ENCODE measurements at places on chromosomes 4 and X. TPM values are rescaled to one million over a fixed set of nuclear protein-coding genes. Genes with fewer than 3 reads are reported as not detected.

The FREM3 gene
- polyA plus RNA-seq = 2.3 TPM

The AR gene
- polyA plus RNA-seq = 3.0 TPM

The CITED1 gene
- polyA plus RNA-seq = 9.0 TPM

The P2RY10 gene
- polyA plus RNA-seq = not detected

The FSTL5 gene
- polyA plus RNA-seq = 28.3 TPM

The CTAG2 gene
- not detected for polyA plus RNA-seq

The IL1RAPL1 gene
- polyA plus RNA-seq = 2.3 TPM

The POLR2B gene
- polyA plus RNA-seq = 91.1 TPM

The TRIM60 gene
- not detected for polyA plus RNA-seq

The SCD5 gene
- 419 TPM for polyA plus RNA-seq

The CYP2U1 gene
- 12.1 TPM for polyA plus RNA-seq

The ZRSR2 gene
- polyA plus RNA-seq = 18.1 TPM

The MSANTD1 gene
- polyA plus RNA-seq = 5.7 TPM

The FAT1 gene
- polyA plus RNA-seq = 129 TPM

The CENPE gene
- polyA plus RNA-seq = 7.1 TPM

Data from spinal cord (tissue), 10 donors.